ENCODE measurements at places on chromosomes 16 and 17.

DNA sequence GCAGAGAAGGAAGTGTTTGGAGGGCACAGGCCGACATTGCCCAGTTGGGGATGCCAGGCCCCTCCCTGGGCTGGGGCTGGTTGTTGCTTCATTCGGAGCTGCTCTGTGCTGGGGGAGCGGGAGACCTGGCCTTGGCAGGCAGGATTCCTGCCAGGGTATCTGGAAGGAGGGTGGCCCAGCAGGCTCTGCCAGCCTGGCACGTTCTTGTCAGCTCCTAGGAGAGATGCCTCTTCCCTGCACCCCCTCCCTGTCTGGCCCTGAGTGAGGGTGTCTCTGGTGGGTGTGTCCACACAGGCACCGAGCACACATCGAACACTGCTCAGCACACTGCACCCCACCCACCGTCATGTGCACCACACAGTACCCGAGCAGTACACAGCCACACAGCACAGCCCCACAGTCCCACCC, 35.2 kb downstream of the ARHGAP23 start:
- no peak for DNase-seq

DNA sequence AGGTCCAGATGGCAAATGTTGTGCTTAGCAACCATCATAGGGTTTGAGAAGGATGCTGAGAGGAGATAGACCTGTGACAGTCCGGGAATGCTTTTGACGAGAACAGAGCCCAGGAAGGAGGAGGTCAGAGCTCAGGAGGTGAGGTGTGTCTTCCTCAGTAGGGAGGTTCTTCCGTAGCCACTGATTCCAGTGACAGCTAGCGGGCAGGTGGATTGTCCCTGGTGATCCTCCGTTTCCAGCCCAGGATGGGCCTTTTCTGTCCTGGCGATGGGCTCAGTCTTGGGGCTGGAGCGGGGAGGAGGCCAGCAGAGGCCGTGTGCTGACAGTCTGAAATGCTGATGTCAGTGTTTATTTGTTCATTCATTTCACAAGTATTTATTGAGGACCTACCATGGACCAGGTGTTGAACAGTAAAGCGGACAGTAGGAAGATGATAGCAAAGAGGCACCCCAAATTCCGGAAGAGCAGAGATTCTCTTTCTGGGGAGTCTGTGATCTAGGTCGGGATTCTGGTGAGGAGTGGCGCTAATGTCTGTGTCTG, 38.8 kb downstream of the KIAA0513 start:
- DNase-seq = no peak

- no peak for DNase-seq
These were observed 176.3 kb downstream of the IRX3 start for GRCh38 chr16:54110016-54110981.

- DNase-seq = no peak
These were observed 31.9 kb downstream of the SLFN11 start for GRCh38 chr17:35341411-35341992.

DNA sequence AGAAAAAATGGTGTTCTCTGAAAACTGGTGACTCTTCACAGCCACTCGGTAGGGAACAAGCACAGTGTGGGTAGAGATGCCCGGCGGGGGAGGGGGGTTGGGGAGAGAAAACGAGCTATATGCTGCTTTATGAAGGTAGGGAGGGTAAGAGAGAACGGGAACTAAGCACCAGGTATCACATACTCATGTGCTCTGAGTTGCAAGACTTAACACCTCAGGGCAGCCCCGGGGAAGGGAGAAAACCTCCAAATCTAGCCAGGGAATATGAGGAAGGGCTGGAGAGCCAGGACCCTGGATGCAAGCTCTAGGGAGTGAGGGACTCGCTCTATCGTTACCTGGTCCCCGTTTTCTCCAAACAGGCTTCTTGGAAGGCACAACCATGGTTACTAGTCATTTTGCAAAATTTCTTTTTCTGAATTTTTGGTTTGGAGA, 35.3 kb downstream of the HIC1 start:
- no peak for DNase-seq

DNA sequence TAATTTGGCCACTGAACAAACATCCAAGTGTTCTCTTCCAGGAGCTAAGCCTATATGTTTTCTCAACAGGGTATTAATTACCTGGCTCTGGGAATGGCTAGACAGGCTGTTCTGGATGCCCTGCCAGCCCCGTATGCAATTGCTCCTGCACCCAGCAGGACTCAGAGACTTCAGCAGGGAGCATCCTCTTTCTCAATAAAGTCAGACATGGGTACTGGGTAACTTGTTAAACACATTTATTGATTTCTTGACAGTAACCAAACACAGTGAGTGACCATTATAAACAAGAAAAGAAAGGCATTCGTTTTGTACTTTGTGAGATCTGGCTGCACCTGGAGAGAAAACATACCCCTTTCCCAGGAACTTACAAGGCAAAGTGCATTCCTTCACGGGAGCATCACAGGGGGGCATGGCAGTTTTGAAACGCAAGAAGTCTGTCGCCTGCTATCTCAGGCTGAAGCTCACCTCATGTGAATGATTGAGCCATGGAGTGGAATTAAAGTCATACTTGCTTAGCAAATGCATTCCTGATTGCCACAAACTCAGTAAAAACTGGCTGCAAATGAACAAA, 369.8 kb downstream of the UTP18 start:
- no peak for DNase-seq

DNA sequence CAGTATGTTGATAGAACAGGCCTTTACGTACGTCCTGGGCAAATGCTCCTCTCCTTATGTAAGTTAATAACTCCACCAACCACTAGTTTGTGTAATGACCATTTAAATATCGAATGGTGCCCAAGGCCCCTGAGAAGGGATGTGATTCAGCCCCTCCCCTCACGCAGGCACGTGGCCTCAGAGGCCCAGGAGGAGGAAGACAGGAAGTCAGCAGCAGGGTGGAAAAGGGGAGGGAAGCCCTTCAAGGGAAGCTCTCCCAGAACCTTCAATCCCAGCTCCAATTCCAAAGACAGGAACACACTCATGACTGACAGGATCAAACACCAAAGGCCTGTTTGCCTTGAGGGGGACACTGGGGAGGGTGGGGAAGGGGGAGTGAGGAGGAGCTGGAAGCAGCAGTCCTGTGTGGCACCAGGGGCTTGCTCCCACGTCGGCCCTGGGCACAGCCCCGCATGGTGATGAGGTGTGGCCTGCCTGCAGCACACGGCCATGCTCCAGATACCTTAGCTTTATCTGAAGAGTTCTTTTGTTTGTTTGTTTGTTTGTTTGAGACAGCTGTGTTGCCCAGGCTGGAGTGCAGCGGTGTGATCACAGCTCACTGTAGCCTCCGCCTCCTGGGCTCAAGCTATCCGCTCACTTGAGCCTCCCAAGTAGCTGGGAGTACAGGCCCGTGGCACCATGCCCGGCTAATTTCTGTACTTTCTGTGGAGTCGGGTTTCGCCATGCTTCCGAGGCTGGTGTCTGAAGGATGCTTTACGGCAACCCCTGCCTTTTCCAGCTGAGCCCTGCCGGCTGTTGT, 105.0 kb downstream of the ZNF778 start:
- peak; percentile 78 for DNase-seq

DNA sequence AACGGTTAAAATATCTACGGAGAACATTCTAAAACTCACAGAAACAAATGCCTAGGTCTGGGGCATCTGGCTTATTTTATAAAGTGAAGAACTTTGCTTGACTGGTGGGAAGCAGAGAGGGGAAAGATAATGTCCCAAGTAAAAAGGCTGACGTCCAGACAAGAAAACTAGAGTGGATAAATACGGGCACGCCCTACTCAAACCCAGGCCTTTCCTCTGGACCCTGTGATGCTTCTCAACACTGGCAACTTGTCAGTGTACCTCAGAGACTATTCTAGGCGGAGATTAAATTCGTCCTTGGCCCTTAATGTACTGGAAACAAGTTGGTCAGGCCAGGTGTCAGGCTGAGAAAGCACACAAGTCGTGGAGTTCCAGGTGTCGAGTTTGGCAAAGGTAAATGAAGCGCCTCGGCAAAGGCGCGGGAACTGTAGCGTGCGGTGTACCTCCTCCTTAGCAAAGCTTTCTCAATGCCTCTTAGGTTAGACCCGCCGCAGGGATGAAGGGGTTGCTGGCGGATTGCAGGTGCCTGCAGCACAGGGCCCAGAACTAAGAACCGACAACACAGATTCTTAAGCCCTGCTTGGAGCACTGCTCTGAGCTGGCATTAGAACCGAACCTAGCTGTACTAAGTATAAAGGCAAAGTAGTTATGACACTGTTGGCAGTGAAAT, 668 bp upstream of the UNK start:
- DNase-seq = no peak

- DNase-seq = no peak
These were observed 9.9 kb downstream of the CMTM2 start for GRCh38 chr16:66588981-66589713.

- no peak for DNase-seq
These were observed 169.1 kb upstream of the RPH3AL start for GRCh38 chr17:521561-522325.

DNA sequence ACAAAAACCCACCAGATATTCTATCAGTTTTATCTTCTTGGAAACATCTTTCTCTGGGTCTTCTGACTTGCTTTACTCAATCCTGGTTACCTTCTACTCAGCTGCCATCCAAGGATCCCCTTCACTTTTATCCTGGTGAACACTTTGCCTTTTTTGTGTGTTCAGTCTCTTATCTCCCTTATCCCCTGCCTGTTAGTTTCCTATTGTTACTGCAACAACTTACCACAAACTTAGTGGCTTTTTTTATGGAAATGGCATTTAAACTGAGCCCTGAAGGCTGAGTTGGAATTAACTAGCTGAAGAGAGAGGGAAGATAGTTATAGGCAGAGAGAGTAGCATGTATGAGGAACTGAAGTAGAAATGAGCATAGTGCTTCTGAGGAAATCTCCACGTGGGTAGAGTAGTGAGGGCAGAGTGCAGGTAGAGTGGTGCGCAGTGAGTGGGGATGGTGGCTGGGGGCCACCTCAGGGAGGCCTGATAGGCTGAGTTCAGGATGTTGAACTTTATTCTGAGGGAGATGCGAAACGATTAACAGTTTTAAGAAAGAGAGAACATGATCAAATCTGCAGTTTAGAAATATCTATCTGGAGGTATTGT, 26.3 kb downstream of the TANGO6 start:
- no peak for DNase-seq

GRCh38 chr16:17261197-17261858, 209.4 kb downstream of the XYLT1 start:
- no peak for DNase-seq

GRCh38 chr17:6196355-6196754, 126.2 kb downstream of the WSCD1 start:
- no peak for DNase-seq

DNA sequence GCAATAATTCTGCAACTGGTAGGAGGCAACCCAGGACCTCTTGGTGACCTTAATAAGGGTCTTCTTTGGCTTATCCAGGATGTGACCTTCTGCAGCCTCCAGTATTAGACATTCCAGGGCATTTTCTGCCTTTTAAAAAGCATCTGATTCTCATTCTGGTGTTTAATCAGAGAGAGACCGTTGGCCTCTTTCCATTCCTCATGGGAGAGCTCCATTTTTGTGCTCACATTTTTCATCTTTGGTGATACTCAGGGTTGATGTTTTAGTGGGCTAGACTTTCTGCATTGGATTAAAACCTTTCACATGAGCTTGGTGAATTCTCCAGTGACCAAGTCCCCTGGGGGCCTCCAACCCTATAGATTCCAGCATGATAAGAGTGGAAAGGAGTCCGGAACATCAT, 150.2 kb upstream of the CACNG5 start:
- DNase-seq = peak; percentile 21

GRCh38 chr17:77074681-77075080, 66.1 kb upstream of the SEC14L1 start:
- no peak for DNase-seq

DNA sequence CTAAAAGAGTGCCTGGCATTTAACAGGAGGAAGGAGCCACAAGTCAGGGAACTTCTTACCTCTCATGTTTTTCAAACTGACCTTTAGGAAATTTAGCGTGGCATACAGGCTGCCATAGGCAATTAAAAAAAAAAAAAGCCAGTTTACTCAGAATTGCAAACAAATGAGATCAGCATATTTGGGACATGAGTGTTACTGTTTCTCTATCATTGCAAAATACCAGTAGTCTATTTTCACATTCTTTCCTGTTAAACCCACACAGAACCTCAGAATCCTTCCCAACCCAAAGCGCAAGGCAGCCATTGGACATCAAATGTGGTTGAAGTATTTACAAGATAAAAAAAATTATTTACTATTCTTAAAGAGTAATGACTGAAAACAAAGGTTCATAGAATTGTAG, 366.4 kb upstream of the DYNLRB2 start:
- DNase-seq = peak; percentile 95

DNA sequence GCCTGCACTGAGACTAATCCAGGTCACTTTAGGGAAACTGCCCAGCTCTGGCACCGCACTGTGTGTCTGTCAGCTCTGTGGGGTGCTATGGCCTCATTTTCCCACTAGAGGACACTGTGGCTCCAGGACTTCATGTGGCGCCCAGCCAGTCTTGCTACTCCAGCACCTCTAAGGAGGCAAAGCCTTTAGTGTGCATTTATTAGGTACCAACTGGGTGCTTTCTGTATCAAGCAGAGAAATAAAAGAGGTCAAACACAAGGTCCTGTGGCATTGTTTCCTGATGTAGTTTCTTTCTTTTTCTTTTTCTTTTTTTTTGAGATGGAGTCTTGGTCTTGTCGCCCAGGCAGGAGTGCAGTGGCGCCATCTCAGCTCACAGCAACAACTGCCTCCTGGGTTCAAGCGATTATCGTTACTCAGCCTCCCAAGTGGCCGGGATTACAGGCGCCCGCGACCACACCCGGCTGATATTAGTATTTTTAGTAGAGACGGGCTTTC, 12.5 kb upstream of the RHBDL3 start:
- DNase-seq = peak; percentile 68

- no peak for DNase-seq
These were observed at the start of gene CDH1 for GRCh38 chr16:68737046-68737729. CDH1 (plus strand) TSS chr16:68737292; CDS start chr16:68737416, 124 bp downstream.

DNA sequence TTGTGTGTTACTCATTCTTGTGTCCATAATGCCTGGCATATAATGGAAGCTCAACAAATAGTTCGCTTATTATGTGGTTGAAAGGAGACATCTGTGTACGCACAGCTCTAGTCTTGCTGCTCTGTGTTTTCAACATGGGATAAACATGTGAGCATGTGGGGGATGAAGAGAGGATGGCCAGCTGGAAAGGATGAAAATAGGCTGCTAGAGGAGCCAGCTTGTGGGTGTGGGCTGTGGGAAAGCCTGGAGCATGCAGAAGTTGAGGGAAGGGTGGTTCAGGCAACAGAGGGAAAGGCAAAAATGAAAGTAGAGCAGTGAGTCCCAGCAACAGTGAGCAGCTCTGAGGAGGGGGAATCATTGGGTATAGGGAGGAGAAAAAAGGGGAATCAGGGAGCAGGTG, 324.6 kb upstream of the CDH11 start:
- DNase-seq = no peak

- no peak for DNase-seq
These were observed 248.4 kb downstream of the C16orf95 start for GRCh38 chr16:87068762-87069150.

DNA sequence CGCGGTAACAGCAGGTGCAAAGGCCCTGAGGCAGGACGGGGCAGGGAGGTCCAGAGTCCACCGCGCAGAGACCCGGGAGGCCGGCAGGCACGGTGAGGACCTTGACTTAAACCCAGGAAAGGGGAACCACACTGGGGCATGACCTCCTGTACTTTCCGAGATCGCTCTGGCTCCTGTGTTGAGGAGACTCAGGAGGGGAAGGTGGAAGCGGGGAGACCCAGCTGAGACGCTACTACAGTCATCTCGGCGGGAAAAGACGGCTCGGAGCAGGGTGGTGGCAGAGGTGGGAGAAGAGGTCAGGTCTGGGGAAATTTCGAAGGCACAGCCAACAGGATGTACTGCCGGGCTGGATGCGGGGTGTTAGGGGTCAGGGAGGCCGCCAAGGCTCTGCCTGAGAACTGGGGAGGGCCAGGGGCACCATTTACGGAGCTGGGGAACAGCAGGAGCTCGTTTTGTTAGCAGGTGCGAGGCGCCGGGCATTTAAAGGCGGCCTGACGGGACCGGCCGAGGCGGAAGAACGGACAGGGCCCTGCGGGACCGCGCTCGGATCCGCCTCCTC, 22.3 kb downstream of the NPTX1 start:
- no peak for DNase-seq

Measured in AG10803 (cell line).